HCT116 (cell line): ENCODE measurements at places on chromosomes 12 and 14.

- H3K4me1 ChIP-seq = no peaks in the 10 kb centered on the region
- no peak for DNase-seq
- H3K27ac ChIP-seq = no peak overlapping the region
Measured at GRCh38 chr14:44586910-44587309, 79.8 kb upstream of the FSCB start.

- no peak for DNase-seq
- no peaks in the 10 kb centered on the region for H3K27me3 ChIP-seq
- H3K27ac ChIP-seq = no peak overlapping the region
- H3K36me3 ChIP-seq = no peaks in the 10 kb centered on the region
Measured at GRCh38 chr12:89797436-89797835, 88.8 kb upstream of the ATP2B1 start.

DNA sequence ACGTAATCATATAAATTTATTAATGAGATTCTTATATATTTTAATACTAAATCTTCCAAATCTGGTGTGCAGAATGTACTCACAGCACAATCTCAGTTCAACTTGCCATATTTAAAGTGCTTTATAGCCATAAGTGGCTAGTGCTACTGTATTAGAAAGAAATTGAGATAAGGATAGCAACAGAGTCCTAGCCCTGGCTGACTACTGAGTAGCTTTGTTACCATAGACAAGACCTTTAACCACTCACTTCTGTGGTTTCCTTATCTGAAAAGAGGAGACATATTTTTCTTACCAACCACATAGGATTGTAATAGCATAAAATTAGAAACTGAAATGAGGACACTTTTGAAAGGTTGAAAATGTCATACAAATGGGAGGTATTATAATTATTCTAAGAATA lies 2.0 kb upstream of the CHURC1 start:
- H3K27me3 ChIP-seq = no peaks in the 10 kb centered on the region
- H3K36me3 ChIP-seq = no peaks in the 10 kb centered on the region
- no peak overlapping the region for H3K4me3 ChIP-seq
- H3K27ac ChIP-seq = no peak overlapping the region
- no peak for DNase-seq

- no peaks in the 10 kb centered on the region for H3K27me3 ChIP-seq
- no peak for DNase-seq
- no peaks in the 10 kb centered on the region for H3K4me1 ChIP-seq
- no peaks in the 10 kb centered on the region for H3K36me3 ChIP-seq
Measured at GRCh38 chr14:27392153-27392552, 794.3 kb upstream of the NOVA1 start.

DNA sequence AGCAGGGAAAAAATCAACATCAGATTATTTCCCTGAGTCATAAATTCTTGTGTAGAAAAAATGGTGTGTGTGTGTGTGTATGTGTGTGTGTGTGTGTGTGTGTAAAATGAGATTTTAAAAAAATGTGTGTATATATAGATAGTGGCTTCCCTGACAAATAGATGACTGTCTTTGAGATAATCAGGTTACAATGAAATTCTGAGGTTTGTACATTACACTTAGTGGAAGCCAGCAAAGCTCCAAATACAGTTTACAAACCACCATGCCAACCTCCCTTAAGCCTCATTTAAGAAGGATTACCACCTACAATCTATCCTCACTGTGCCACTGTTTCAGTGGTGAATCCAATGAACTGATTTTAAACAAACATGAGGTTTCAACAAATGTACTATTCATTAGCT lies 93.8 kb downstream of the MED13L start:
- no peaks in the 10 kb centered on the region for H3K27me3 ChIP-seq
- no peak overlapping the region for H3K4me3 ChIP-seq
- no peak for DNase-seq
- peaks cover 7% of the 10 kb centered on the region for H3K4me1 ChIP-seq
- H3K36me3 ChIP-seq = no peaks in the 10 kb centered on the region
- H3K27ac ChIP-seq = no peak overlapping the region

GRCh38 chr14:68796418-68797101 lies 3.7 kb upstream of the ZFP36L1 start:
- peaks cover 27% of the 10 kb centered on the region for H3K4me1 ChIP-seq
- no peak for DNase-seq
- peak overlapping the region; percentile 99 for H3K27ac ChIP-seq
- H3K36me3 ChIP-seq = peaks cover 6% of the 10 kb centered on the region

DNA sequence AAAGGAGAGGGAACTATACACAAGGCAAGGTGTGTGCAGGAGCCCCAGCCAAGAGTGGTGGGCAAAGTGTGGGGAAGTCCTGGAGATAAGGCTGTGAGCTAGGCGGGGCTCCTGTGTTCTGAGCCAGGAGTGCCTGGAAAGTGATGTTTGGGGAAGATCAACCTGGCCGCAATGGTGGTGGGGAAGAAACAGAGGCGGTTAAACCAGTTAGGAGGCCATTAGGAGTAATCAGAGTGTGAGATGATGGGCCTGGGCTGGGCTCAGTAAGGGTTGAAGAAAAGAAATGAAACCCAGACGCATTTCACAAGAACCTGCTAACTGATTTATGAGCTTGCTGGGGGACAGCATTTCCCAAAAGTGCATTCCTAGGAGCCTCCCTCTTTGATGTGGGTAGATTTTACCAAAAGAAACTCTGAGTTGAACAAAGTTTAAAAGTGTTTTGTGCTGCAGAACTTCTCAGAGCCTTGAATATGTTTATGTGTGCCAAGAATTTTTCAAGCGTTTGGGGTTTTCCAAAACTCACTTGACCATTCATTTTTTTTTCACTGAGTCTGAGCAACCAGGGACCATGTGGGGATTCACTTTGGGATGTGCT lies 34.2 kb upstream of the LRP1-AS start:
- no peak overlapping the region for H3K4me3 ChIP-seq
- H3K4me1 ChIP-seq = peaks cover 2% of the 10 kb centered on the region; the same call in 1 of the 2 replicates
- H3K27ac ChIP-seq = no peak overlapping the region
- no peaks in the 10 kb centered on the region for H3K27me3 ChIP-seq

GRCh38 chr14:21087294-21088091 lies 11.0 kb downstream of the ZNF219 start:
- H3K36me3 ChIP-seq = no peaks in the 10 kb centered on the region
- no peak overlapping the region for H3K4me3 ChIP-seq
- H3K27me3 ChIP-seq = no peaks in the 10 kb centered on the region
- peaks cover 30% of the 10 kb centered on the region for H3K4me1 ChIP-seq
- no peak overlapping the region for H3K27ac ChIP-seq
- no peak for DNase-seq

DNA sequence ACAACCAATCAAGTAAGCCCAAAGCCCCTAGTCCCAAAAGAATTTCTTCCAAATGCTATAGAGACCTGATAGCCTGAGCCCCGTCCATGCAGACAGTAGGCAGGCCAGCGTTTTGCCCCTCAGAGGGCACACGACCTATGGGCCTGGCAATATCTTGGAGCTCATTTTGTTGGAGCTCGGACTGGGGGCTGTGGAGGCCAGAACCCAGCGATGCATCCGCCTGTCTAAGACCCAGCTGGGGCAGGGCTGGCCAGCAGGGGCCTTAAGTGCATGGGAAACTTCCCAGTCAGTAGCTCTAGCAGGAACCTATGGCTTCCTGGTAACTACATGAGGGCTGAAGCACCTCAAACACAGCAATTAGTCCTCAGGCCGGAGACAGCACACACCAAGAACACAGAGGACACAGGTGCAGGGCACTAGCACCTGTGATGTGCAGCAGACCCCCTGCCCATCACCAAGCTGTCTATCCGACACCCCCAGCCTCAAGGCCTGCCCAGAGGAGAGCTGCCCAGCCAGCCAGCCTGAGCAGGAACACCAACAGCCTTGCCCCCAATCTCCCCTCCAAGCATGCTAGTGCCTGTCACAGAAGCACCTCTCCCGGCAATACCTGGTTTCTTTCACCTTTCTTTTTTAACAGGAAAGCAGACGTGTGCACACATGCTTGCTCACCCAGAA lies 50.8 kb downstream of the ARL6IP4 start:
- H3K36me3 ChIP-seq = no peaks in the 10 kb centered on the region
- no peak overlapping the region for H3K27ac ChIP-seq
- H3K4me3 ChIP-seq = no peak overlapping the region
- no peak for DNase-seq
- H3K4me1 ChIP-seq = no peaks in the 10 kb centered on the region

DNA sequence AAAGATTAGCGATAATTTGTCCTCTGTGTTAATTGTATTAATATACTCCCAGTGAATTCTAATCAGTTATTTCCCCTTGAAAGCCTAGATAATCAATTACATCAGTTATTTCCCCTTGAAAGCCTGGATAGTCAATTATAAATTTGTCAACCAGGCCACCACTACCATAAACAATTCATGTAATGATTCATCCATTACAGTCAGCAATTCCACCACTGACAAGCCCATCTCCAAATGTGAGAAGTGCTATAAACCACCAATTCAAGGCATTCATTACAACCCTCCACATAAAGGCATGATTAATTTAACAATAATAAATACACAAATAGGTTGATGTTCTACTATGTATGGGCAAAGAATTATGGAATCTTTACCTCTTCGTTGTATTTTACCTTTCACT lies 40.9 kb downstream of the INTS13 start:
- no peaks in the 10 kb centered on the region for H3K27me3 ChIP-seq
- H3K27ac ChIP-seq = no peak overlapping the region
- H3K36me3 ChIP-seq = 0 out of 2 replicates have a peak, but pooled peaks cover 2% of the 10 kb centered on the region
- no peak overlapping the region for H3K4me3 ChIP-seq
- DNase-seq = no peak

GRCh38 chr14:68548194-68549076 lies 244.4 kb downstream of the ZFP36L1 start:
- H3K36me3 ChIP-seq = no peaks in the 10 kb centered on the region
- H3K4me3 ChIP-seq = peak overlapping the region; percentile 38

DNA sequence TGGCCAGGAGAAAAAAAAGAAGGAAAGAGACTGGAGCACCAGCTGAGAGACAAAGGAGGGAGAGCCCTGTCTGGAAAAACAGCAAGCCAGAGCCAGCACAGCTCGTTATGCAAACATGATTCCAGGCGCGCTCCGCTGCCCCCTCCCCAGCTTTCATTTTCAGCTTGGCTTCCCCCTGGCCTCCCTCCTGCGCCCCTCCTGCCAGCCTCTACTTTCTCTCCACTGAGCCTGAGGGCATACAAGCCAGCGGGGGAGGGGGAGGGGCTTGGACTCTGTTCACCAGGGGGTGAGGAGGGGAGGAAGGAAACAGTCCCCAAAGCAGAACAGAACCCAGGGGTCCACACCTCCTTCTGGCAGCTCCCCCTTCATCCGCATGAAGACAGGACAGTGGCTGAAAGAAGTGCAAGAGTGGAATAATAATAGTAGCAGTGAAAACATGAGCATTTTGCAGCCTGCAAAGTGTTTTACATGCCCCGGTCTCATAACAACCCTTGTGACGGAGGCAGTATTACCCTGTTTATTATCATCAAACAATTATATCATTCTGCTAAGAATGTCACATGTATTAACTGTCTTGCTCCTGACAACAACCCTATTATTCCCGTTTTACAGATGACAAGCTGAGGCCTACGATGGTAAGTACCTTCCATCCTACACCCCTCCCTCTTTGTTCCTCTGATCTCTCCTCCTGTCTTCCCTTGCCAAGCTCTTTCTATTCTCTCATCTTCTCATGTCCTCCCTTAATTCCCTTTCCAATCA lies 24.2 kb downstream of the SMUG1 start:
- peaks cover 3% of the 10 kb centered on the region for H3K4me1 ChIP-seq
- H3K27ac ChIP-seq = no peak overlapping the region
- DNase-seq = no peak
- no peak overlapping the region for H3K4me3 ChIP-seq

GRCh38 chr12:119014368-119014767 lies 33.0 kb downstream of the SRRM4 start:
- 0 out of 2 replicates have a peak, but pooled peaks cover 10% of the 10 kb centered on the region for H3K27me3 ChIP-seq
- no peak for DNase-seq
- H3K4me1 ChIP-seq = no peaks in the 10 kb centered on the region
- H3K36me3 ChIP-seq = no peaks in the 10 kb centered on the region

GRCh38 chr14:73457041-73457923 lies 1.1 kb downstream of the NUMB start:
- H3K4me1 ChIP-seq = peaks cover 18% of the 10 kb centered on the region
- DNase-seq = no peak
- H3K27me3 ChIP-seq = no peaks in the 10 kb centered on the region
- H3K27ac ChIP-seq = peak overlapping the region; percentile 62
- H3K36me3 ChIP-seq = no peaks in the 10 kb centered on the region
- H3K4me3 ChIP-seq = peak overlapping the region; percentile 88

DNA sequence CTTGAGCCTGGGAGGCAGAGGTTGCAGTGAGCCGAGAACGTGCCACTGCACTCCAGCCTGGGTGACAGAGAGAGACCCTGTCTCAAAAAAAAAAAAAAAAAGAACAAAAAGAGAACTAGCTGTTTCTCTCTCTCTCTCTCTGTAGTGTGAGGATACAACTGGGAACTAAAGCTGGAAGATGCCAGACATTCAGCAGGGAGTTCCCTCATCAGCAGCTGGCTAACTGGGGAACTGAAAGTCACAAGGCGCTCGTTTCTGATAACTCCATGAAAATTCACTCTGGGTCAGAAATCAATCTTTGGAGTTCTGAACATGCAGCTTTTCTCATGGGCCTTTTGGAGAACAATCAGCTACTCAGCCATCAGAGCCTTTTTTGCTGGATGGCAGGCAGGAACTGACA lies 43.5 kb upstream of the MAP1LC3B2 start:
- H3K27ac ChIP-seq = no peak overlapping the region
- H3K27me3 ChIP-seq = no peaks in the 10 kb centered on the region
- H3K4me1 ChIP-seq = peaks cover 50% of the 10 kb centered on the region
- H3K36me3 ChIP-seq = no peaks in the 10 kb centered on the region
- DNase-seq = no peak

- no peak overlapping the region for H3K27ac ChIP-seq
- no peaks in the 10 kb centered on the region for H3K4me1 ChIP-seq
- no peaks in the 10 kb centered on the region for H3K27me3 ChIP-seq
- DNase-seq = no peak
Measured at GRCh38 chr12:30178916-30179315, 395.2 kb upstream of the TMTC1 start.

GRCh38 chr12:24896171-24896570 lies 52.7 kb downstream of the BCAT1 start:
- H3K27ac ChIP-seq = no peak overlapping the region
- H3K27me3 ChIP-seq = no peaks in the 10 kb centered on the region
- no peak overlapping the region for H3K4me3 ChIP-seq
- DNase-seq = no peak
- H3K36me3 ChIP-seq = no peaks in the 10 kb centered on the region
- peaks cover 4% of the 10 kb centered on the region for H3K4me1 ChIP-seq
